Thymus (tissue), 14 donors: ENCODE measurements at places on chromosomes 2 and 18. TPM values are rescaled to one million over a fixed set of nuclear protein-coding genes. Genes with fewer than 3 reads are reported as not detected.

The NETO1 gene
- polyA plus RNA-seq, result 2.1 TPM

The ACKR3 gene
- 13.9 TPM for polyA plus RNA-seq

The SEC11C gene
- 86.0 TPM for polyA plus RNA-seq

The SP140 gene
- 10.5 TPM for polyA plus RNA-seq

The HK2 gene
- polyA plus RNA-seq, result 4.8 TPM

The C2orf66 gene
- 0.41 TPM for polyA plus RNA-seq

The SMC6 gene
- polyA plus RNA-seq, result 15.9 TPM

The PTPRN gene
- polyA plus RNA-seq, result 0.41 TPM

The AKAIN1 gene
- not detected for polyA plus RNA-seq

The NAT8 gene
- not detected for polyA plus RNA-seq

The CHRNG gene
- 0.48 TPM for polyA plus RNA-seq

The L3MBTL4 gene
- polyA plus RNA-seq, result 3.4 TPM

The ALPI gene
- polyA plus RNA-seq, result 0.34 TPM

The RAX gene
- polyA plus RNA-seq, result 0.05 TPM

The VSNL1 gene
- polyA plus RNA-seq, result 1.4 TPM

The CROCC2 gene
- polyA plus RNA-seq, result 0.02 TPM

The ALK gene
- polyA plus RNA-seq, result 0.21 TPM

The HOXD13 gene
- 0.11 TPM for polyA plus RNA-seq

The GCG gene
- 3.7 TPM for polyA plus RNA-seq

The CRYGB gene
- 0.16 TPM for polyA plus RNA-seq

The FAM110C gene
- 7.3 TPM for polyA plus RNA-seq

The UPP2 gene
- 0.50 TPM for polyA plus RNA-seq

The PLB1 gene
- 2.3 TPM for polyA plus RNA-seq

The SALL3 gene
- polyA plus RNA-seq, result 0.02 TPM

The TTC32 gene
- polyA plus RNA-seq, result 93.2 TPM

The GKN1 gene
- 11.5 TPM for polyA plus RNA-seq

The LOXHD1 gene
- 0.09 TPM for polyA plus RNA-seq

The MOCOS gene
- 2.5 TPM for polyA plus RNA-seq

The SLC11A1 gene
- polyA plus RNA-seq, result 25.2 TPM

The STON1 gene
- polyA plus RNA-seq, result 2.9 TPM

The GAL3ST2 gene
- polyA plus RNA-seq, result 0.02 TPM

The RESP18 gene
- 0.07 TPM for polyA plus RNA-seq

The MYO7B gene
- 5.2 TPM for polyA plus RNA-seq

The SLC39A10 gene
- polyA plus RNA-seq, result 11.4 TPM

The RASGRP3 gene
- polyA plus RNA-seq, result 8.2 TPM

The BCL11A gene
- polyA plus RNA-seq, result 33.6 TPM

The TLX2 gene
- polyA plus RNA-seq, result 0.11 TPM

The SERPINB5 gene
- polyA plus RNA-seq, result 21.9 TPM

The SELENOI gene
- 4.6 TPM for polyA plus RNA-seq

The AQP4 gene
- polyA plus RNA-seq, result 0.27 TPM

The LCT gene
- 0.09 TPM for polyA plus RNA-seq

The MGAT4A gene
- polyA plus RNA-seq, result 24.4 TPM

The ATP8B1 gene
- polyA plus RNA-seq, result 4.3 TPM

The WDR33 gene
- 26.4 TPM for polyA plus RNA-seq

The EFEMP1 gene
- polyA plus RNA-seq, result 24.3 TPM

The HJURP gene
- 5.8 TPM for polyA plus RNA-seq

The COL3A1 gene
- 48.2 TPM for polyA plus RNA-seq

The CCDC68 gene
- polyA plus RNA-seq, result 1.8 TPM

The LDLRAD4 gene
- polyA plus RNA-seq, result 46.9 TPM

The IL36A gene
- polyA plus RNA-seq, result 0.30 TPM

The SERPINB3 gene
- polyA plus RNA-seq, result 47.5 TPM

The TCF23 gene
- polyA plus RNA-seq, result 0.05 TPM

The EGR4 gene
- polyA plus RNA-seq, result 0.14 TPM

The GKN2 gene
- polyA plus RNA-seq, result 0.75 TPM

The PASK gene
- polyA plus RNA-seq, result 26.9 TPM

The MROH2A gene
- 0.39 TPM for polyA plus RNA-seq
